ENCODE measurements at places on chromosomes 7 and 10. TPM values are rescaled to one million over a fixed set of nuclear protein-coding genes. Genes with fewer than 3 reads are reported as not detected.

GRCh38 chr10:4257939-4258465 lies 473.0 kb upstream of the KLF6 start:
- H3K27me3 ChIP-seq: peaks cover 5% of the 10 kb centered on the region
- DNase-seq: no peak
- no peak overlapping the region for H3K27ac ChIP-seq
- no peak overlapping the region for H3K4me3 ChIP-seq

DNA sequence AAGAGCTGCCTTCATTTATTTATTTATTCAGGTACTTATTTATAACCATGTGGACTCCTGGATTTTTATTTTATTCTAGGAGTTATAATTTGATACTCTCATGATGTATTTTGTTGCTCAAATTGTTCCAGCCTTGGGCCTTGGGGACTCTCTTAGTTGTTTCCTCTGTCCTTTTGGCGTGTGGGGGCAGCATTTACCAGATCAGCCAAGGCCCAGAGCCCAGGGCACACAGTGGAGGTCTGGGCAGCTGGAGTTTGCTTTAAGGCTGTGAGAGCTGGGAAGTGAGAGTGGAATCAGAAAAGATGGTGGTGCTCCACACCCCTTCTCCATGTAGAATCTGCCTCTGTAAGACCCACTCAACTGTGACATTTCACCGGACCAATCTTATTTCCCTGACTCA lies 398.9 kb downstream of the RPS24 start:
- peaks cover 15% of the 10 kb centered on the region for H3K4me1 ChIP-seq
- no peak overlapping the region for H3K27ac ChIP-seq
- no peaks in the 10 kb centered on the region for H3K27me3 ChIP-seq
- no peak overlapping the region for H3K4me3 ChIP-seq

DNA sequence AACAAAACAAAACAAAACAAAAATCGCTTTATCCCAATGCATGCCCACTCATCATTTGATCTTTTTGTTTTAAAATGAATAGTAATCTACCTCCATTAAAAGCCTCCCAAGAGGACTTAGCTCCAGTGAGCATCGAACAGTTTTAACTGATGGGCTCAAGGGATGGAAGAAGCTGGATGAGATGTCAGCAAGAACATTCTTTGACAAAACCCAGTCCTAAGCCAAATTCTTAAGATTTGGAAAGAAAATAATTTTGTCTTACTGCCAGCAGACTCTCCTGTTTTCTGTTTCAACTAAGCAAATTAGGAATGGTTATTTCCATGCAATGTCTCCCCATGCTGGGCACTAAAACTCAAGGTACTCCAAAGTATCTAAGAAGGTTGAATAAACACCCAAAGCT lies 127.3 kb downstream of the RNLS start:
- no peak for DNase-seq
- no peaks in the 10 kb centered on the region for H3K27me3 ChIP-seq
- no peaks in the 10 kb centered on the region for H3K36me3 ChIP-seq
- no peak overlapping the region for H3K4me3 ChIP-seq
- H3K27ac ChIP-seq: no peak overlapping the region

DNA sequence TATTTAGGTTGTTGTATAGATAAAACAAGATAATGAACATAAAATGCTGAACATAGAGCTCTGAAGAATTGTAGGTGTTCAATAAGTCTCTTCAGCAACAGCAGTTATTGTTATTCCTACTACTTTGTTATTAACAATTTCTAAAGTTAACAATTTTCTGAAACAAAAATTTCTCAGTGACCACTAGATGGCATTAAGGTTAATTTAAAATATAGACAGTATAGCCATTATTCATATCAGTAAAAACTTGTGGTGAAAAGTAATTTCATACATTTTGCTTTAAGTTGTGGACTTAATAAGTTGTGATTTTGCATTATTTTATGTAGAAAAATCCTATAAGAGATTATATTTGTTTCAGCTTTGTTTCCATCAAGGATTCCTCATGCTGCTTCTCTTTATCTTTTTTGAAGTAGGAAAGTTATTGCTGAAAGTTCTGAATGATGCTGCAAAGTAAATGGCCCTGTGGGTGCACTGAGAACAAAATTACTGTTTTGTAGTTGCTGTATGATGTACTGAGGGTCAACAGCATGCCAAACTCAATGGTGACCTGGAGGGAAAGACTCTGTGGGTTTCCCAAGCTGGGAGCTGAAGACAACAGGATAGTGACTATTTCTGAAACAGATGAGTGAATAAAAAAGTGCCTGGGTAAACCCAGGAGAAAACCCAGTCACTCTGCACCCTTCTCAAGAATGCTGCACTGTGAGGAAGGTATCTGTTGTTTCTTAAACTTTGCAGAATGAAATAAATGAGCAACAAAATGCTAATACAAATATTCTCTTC lies 253.6 kb downstream of the KIF20B start:
- no peak overlapping the region for H3K4me3 ChIP-seq
- no peaks in the 10 kb centered on the region for H3K4me1 ChIP-seq
- no peaks in the 10 kb centered on the region for H3K27me3 ChIP-seq
- DNase-seq: no peak

NAT16 gene
- total RNA-seq: not detected

PILRA gene
- 2.8 TPM for total RNA-seq

TMEM236 gene
- total RNA-seq: 0.17 TPM

GRCh38 chr7:24951441-24951980 lies 28.5 kb downstream of the OSBPL3 start:
- DNase-seq: no peak
- H3K27me3 ChIP-seq: no peaks in the 10 kb centered on the region
- no peak overlapping the region for H3K4me3 ChIP-seq
- H3K36me3 ChIP-seq: no peaks in the 10 kb centered on the region
- no peak overlapping the region for H3K27ac ChIP-seq
- H3K4me1 ChIP-seq: no peaks in the 10 kb centered on the region

GRCh38 chr7:89104748-89105685 lies 309.5 kb upstream of the TEX47 start:
- no peak overlapping the region for H3K27ac ChIP-seq
- DNase-seq: no peak
- H3K36me3 ChIP-seq: no peaks in the 10 kb centered on the region
- no peaks in the 10 kb centered on the region for H3K4me1 ChIP-seq
- H3K27me3 ChIP-seq: no peaks in the 10 kb centered on the region
- H3K4me3 ChIP-seq: no peak overlapping the region

- DNase-seq: peak; percentile 20
- H3K4me1 ChIP-seq: peaks cover 5% of the 10 kb centered on the region
Observed at GRCh38 chr10:1380088-1380671, 324.0 kb downstream of the WDR37 start.

WEE2 gene
- not detected for total RNA-seq

DNA sequence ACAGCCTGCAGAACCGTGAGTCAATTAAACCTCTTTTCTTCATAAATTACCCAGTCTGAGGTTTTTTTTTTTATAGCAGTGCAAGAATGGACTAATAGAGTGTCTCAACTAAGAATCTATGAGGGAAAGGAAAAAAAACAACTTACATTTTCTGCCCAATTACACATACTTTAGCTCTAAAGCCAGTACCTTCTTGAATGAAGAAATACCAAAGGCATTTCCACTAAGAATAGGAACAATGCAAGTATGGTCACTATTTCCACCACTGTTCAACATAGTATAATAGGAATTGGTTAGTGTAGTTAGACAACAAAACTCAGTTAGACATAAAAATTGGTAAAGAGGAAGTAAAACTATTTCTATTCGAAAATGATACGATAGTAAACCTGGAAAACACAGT lies 37.6 kb downstream of the MICU1 start:
- DNase-seq: no peak
- H3K4me1 ChIP-seq: no peaks in the 10 kb centered on the region
- no peak overlapping the region for H3K4me3 ChIP-seq
- no peaks in the 10 kb centered on the region for H3K27me3 ChIP-seq

BMS1 gene
- total RNA-seq: 6.1 TPM

DNA sequence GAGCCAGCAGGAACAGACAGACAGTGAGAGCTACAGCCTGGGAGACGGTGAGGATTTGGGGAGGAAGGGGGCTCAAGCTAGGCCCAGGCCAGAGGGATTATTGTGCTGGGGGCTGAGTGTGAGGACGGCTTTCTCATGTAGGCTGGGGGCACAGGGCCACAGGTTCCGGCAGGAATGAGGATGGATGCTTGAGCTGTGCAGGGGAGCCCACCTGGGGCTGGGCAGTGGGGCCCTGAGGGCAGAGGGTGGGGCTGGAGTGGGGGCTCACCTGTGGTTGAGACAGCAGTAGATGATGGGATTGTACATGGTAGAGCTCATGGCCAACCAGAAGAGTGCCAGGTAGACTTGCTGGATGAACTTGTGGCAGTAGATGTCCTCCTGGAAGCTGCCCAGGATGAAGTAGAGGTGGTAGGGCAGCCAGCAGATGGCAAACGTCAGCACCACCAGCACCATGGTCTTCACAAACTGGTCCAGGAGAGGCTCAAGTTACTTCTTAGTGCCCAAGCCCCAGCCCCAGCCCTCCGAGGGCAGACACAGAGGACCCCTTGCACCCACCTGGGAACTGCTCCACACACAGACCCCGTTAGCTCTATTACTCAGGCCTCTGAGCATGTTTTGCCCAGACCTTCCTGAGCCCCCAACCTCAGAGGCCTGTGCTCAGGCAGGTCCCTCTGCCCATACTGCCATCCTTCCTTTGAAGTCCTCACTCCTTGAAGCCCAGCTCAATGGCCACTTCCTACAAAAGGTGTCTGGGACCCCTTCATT lies 9.7 kb downstream of the TACR2 start:
- peaks cover 4% of the 10 kb centered on the region for H3K4me1 ChIP-seq
- H3K27me3 ChIP-seq: no peaks in the 10 kb centered on the region
- peak overlapping the region; percentile 55 for H3K27ac ChIP-seq
- no peak for DNase-seq
- H3K36me3 ChIP-seq: no peaks in the 10 kb centered on the region

- peaks cover 10% of the 10 kb centered on the region for H3K4me1 ChIP-seq
- no peak for DNase-seq
- no peak overlapping the region for H3K27ac ChIP-seq
- H3K36me3 ChIP-seq: no peaks in the 10 kb centered on the region
- no peaks in the 10 kb centered on the region for H3K27me3 ChIP-seq
Observed at GRCh38 chr10:114681542-114681941, 23.5 kb upstream of the ABLIM1 start.

GRCh38 chr7:90720984-90721760 lies 125.1 kb downstream of the CDK14 start:
- H3K4me3 ChIP-seq: no peak overlapping the region
- no peaks in the 10 kb centered on the region for H3K36me3 ChIP-seq
- no peaks in the 10 kb centered on the region for H3K27me3 ChIP-seq
- peaks cover 36% of the 10 kb centered on the region for H3K4me1 ChIP-seq

PCBD1 gene
- 72.0 TPM for total RNA-seq

TUBAL3 gene
- not detected for total RNA-seq

- DNase-seq: no peak
- H3K36me3 ChIP-seq: no peaks in the 10 kb centered on the region
- no peak overlapping the region for H3K4me3 ChIP-seq
- peaks cover 36% of the 10 kb centered on the region for H3K4me1 ChIP-seq
- H3K27me3 ChIP-seq: no peaks in the 10 kb centered on the region
- H3K27ac ChIP-seq: peak overlapping the region; percentile 23
Observed at GRCh38 chr10:63710703-63711102, 189.5 kb downstream of the REEP3 start.

- no peaks in the 10 kb centered on the region for H3K4me1 ChIP-seq
- no peaks in the 10 kb centered on the region for H3K36me3 ChIP-seq
- no peaks in the 10 kb centered on the region for H3K27me3 ChIP-seq
- DNase-seq: no peak
- no peak overlapping the region for H3K27ac ChIP-seq
Observed at GRCh38 chr7:140619176-140619575, 21.4 kb downstream of the DENND2A start.

UCMA gene
- not detected for total RNA-seq

DNA sequence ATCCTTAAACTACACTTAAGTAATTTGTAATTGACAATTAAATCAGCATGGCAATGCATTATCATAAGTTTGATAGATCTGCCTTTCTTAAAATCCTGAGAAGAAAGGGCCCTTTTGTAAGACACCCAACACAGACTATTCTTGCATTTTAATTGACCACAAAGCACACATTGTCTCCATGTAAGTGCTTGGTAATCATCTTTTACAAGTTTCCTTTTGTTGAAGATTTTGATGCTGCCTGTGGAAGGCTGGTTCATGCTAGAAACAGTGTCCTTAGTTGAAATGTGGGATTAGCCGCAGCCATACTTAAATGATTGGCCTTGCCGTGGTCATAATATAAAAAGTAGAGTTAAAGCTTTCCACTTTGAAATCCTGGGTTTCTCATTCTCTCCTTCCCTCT lies 32.3 kb upstream of the CELF2 start:
- no peak overlapping the region for H3K27ac ChIP-seq
- no peak for DNase-seq
- H3K27me3 ChIP-seq: no peaks in the 10 kb centered on the region
- no peak overlapping the region for H3K4me3 ChIP-seq

- no peaks in the 10 kb centered on the region for H3K36me3 ChIP-seq
- H3K4me1 ChIP-seq: no peaks in the 10 kb centered on the region
- no peak overlapping the region for H3K4me3 ChIP-seq
Observed at GRCh38 chr7:604001-604883, 84.6 kb upstream of the PDGFA start.

GRCh38 chr10:109647627-109648026 lies 275.7 kb downstream of the XPNPEP1 start:
- H3K27ac ChIP-seq: no peak overlapping the region
- H3K36me3 ChIP-seq: no peaks in the 10 kb centered on the region

DNA sequence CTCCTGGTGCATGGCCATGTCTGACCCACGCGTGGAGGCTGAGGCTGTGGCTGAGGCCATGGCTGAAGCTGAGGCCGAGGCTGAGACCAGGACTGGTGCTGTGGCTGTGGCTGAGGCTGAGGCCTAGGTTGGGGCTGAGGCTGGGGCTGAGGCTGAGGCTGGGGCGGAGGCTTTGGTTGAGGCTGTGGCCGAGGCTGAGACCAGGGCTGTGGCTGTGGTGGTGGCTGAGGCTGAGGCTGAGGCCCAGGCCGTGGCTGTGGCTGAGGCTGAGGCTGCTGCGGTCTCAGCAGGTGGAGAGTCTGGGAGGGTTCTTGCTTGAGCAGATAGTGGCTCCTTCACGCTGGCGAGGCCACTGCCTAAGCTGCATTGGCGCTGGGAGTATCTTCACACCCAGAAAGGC lies 76.4 kb downstream of the WDR37 start:
- peaks cover 35% of the 10 kb centered on the region for H3K36me3 ChIP-seq
- no peaks in the 10 kb centered on the region for H3K4me1 ChIP-seq
- peak; percentile 22 for DNase-seq
- H3K4me3 ChIP-seq: no peak overlapping the region

SEPHS1 gene
- 39.3 TPM for total RNA-seq

DNA sequence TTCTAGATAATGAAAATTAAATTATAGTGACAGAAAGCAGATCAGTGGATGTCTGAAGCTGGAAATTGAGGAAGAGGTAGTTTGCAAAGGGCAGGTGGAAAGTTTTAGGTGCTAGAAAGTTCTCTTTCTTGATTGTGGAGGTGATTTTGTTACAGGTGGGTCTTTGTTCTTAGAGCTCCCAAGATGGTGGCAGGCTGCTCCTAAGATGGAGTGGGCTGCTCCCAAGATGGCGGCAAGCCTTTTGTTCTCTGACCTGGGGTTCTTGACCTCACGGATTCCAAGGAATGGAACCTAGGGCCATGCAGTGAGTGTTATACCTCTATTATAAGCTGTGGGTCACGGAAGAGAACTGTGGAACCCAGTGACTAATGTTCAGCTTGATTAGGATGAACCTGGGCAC lies 32.5 kb downstream of the SUGCT start:
- no peaks in the 10 kb centered on the region for H3K36me3 ChIP-seq
- H3K27me3 ChIP-seq: no peaks in the 10 kb centered on the region
- H3K4me1 ChIP-seq: no peaks in the 10 kb centered on the region
- H3K27ac ChIP-seq: no peak overlapping the region

PLEKHS1 gene
- under 0.01 TPM for total RNA-seq

- no peaks in the 10 kb centered on the region for H3K4me1 ChIP-seq
- H3K27me3 ChIP-seq: no peaks in the 10 kb centered on the region
- no peak for DNase-seq
Observed at GRCh38 chr7:132500727-132501440, 75.4 kb downstream of the PLXNA4 start.
